ENCODE measurements at places on chromosomes 2 and 18. TPM values are rescaled to one million over a fixed set of nuclear protein-coding genes. Genes with fewer than 3 reads are reported as not detected.

- DNase-seq: no peak
Observed at GRCh38 chr18:32884543-32884942, 111.7 kb upstream of the KLHL14 start.

- no peak for DNase-seq
Observed at GRCh38 chr18:74142252-74142651, 5.4 kb downstream of the FBXO15 start.

GRCh38 chr2:153823880-153824279 lies 47.8 kb upstream of the GALNT13 start:
- DNase-seq: no peak

The SH3BP4 gene
- 78.6 TPM for total RNA-seq

DNA sequence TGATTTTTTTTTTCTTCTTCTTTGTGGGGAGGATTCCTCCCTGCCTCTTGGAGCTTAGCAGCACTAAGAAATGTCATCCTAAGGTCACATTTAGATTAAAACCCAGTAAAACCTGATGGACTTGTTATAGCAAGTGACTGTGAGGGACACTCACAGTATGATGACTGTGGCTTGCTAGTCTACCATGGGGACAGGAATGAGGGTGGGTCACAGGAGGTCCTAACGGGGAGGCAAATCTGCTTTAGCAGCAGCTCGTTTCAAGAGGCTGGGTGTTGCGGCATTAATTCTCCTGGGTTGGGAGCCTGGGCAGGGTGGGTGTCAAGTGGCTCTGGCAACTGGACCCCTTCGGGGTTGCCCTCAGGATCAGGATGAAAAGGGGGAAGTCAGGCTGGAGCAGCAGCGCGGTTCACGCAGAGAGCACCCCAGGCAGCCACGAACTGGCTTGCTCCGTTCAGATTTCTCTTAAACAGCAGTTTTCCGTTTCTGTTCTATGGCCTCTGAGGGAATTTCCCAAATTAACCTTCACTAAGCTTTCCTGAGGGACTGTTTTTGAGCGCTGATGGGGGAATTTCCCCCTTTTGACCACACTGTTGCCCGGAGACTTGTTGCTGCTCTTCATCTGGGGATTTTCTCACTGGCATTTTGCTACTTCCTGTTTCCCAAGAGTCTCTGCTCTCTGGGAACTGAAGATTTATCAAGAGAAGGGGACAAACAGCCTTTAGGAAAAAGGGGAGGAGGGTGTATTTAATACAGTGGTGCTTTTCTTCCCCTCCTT lies 59.8 kb upstream of the PELI1 start:
- DNase-seq: peak; percentile 12

- peak; percentile 21 for DNase-seq
Observed at GRCh38 chr2:174546519-174547506, 50.8 kb downstream of the WIPF1 start.

GRCh38 chr2:197606180-197606579 lies 69.2 kb downstream of the RFTN2 start:
- no peak for DNase-seq

DNA sequence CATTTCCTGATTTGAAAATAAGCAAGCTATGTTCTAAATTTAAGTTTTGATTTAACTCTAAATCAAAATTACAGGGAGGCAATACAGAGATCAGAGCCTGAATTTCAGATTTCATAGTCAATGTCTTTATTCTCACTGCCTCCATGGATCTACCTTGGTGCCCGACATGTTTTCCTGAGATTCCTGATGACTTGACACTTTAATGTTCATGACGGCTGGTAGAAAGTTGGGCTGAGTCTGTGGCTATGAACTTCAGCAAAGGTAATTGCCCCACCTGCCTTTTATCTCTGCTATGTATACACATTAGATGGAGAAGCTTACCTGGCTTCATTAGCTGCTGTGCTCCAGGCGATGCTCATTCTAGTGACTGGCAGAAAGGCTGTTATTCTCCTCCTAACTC lies 1390.5 kb upstream of the CELF4 start:
- no peak for DNase-seq
